Activated T-cell treated with anti-CD3 and anti-CD28 coated beads, Interleukin-2, amount 50 U/mL, for 1 hour (primary cell): ENCODE measurements at places on chromosomes 4 and X.

DNA sequence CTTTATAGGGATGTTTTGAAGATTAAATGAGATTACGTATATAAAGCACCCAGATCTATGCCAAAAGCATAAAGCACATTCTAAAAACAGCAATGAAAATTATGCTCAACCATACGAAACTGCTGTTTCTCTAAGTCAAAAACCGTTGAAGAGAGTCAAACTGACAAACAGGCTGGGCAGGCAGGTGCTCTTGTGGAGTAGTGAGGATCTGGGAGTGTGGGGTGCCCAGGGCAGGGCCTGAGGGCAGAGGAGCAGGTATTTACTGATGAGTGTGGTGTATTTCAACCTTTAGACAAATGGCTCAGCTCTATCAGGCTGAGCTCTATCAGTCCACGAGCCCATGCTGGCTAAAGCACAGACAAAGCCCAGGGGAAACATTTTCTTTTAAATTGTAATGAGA, 40.4 kb downstream of the RELL1 start:
- DNase-seq, result no peak

GRCh38 chrX:53263597-53264094, 17.7 kb downstream of the IQSEC2 start:
- DNase-seq, result no peak

- no peak for DNase-seq
Observed at GRCh38 chrX:39137363-39137954, 336.2 kb downstream of the MID1IP1 start.

DNA sequence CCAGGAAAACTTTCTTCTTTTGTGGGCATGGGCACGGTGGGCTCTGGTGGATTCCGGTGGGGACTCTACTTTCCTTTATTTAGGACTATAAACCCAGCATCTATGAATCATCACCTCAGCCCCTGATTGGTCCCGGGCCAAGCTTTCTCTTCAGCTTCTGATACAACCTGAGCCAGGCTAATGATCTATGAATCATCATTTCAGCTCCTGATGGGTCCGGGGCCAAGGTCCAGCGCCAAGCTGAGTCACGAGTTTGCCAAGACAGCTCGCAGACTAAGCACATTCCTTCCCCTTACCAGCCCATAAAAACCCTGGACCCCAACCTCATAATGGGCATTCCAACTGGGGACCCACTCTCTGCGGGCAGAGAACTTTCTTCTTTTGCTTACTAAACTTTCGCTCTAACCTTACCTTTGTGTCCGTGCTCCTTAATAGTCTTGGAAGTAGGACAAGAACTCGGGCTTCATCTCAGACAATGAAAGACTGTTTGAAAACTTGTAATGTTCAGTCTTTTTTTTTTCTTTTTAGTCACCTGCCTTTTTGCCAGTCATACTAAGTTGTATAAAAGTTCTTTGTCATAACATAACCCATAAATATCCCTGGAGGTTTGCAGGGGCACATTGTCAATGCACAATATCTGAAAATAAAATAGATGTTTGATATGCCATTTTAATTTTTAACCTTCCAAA, 904.9 kb upstream of the EPHA5 start:
- no peak for DNase-seq

DNA sequence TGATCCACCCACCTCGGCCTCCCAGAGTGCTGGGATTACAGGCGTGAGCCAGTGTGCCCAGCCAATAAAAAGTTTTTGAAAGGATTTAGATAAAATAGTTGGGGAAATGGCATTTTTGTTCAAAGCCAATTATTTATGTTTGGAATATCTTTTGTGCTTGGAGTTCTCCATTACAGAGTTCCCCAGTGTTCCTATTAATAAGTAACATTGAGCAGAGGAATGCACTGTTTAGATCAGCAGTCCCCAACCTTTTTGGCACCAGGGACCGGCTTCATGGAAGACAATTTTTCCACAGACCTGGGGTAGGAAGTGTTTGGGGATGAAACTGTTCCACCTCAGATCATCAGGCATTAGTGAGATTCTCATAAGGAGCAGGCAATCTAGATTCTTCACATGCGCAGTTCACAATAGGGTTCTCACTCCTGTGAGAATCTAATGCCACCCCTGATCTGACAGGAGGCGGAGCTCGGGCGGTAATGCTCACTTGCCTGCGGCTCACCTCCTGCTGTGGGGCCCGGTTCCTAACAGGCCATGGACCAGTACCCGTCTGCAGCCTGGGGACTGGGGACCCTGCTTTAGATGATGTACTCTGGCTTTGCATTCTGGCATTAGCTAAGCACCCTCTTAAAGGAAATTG, 8.3 kb downstream of the PKD2 start:
- no peak for DNase-seq

DNA sequence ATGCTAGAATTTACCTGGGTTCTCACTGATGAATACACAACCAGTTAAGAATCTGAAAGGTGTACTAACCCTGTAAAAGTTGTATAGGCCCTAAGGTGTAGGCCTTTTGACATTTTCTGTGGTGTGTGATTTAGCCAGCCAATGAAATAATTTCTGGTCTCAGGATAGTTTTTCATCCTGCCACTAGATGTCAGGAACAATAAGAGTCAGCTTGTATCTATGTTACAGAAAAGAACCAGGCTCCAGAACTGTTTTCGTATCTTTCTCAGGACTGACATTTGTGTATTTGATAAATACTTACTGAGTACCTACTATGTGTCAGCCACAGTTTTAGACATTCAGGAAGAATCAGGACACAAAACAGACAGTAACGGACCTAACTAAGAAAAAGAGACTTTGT, 673.6 kb upstream of the TENM3 start:
- no peak for DNase-seq

DNA sequence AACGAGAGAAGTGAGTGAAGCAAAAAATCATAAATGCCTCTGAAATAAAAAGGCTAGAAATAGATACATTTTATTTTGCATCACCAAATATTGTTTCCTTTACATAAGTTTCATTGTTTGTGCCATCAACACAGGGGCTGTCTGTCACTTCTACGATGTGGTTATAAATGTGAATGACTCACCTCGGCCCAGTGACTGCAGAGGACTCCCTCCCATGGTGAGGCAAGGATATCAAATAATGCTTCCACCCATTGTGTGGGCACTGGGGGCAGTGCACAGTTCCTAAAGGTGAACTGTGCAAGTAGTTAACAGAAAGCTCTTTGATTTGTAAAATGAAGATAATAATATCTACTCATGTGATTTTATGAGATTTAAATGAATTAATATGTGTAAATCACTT, 230.3 kb upstream of the NEIL3 start:
- no peak for DNase-seq

- DNase-seq, result no peak
Observed at GRCh38 chr4:80196259-80196921, 913 bp upstream of the PRDM8 start.

GRCh38 chr4:1887052-1887451, 15.9 kb downstream of the NSD2 start:
- no peak for DNase-seq

DNA sequence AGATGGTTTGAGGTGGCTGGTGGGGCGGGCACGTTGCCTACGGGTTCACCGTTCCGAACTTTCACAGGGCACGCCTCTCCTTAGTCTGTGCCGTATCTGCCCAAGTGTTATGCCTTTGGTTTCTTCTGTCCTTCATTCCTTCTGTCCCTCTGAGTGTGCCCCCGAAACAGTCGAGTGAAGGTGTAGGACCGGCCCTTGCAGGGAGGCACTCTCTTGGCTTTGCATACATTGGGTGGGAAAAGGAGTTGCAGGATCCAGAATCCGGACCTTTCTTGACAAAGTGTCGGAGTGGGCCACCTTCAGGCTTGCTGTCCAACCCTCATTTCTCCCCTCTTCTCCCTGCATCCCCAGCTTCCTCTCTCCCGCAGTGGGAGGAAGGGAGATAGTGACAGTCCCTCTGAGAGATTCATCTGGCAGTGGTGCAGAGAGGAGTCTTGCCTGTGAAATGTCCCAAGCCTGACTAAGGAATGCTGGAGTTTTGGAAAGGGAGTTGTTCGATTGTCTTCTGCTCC, 569 bp downstream of the ARFIP1 start:
- DNase-seq, result no peak

DNA sequence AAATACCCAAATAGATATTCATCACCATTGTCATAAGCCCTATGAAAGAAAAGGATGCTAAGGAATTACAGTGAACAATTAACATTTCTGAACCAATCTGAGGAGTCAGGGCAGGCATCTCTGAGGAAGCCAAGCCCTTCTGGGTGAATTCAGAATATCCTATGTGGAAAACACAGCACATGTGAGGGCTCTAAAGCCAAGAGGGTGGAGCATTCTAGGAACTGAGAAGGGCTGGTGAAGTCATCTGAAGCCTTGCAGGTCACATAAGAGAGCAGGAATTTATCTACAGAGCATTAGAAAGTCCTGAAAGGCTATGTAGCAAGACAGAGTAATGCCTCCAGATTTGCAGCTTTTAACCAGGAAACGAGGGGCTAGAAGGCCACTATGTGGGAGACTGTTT, 195.7 kb downstream of the SPATA18 start:
- no peak for DNase-seq

DNA sequence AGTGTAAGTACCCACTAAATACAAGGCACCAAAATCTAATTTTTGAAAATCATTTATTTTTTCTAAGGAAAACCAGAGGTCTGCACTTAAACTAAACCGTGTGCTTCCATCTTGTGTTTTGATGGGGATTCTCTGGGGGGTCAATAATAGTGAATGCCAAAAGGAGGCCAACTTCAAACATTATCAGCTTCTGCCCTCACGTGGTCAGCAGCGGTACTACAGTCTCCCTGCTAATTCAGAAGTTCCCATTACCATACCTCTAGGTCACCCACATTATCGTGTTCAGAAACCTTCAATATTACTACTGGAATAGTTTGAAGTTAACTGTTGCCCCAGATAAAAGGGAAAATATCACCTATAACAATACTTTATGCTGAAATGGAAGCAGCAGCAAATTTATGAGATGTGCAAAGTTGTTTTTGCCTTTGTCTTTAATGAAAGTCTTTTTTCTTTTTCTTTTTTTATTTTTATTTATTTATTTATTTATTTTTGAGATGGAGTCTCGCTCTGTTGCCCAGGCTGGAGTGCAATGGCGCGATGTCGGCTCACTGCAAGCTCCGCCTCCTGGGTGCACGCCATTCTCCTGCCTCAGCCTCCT, 17.3 kb downstream of the CTPS2 start:
- peak; percentile 75 for DNase-seq

DNA sequence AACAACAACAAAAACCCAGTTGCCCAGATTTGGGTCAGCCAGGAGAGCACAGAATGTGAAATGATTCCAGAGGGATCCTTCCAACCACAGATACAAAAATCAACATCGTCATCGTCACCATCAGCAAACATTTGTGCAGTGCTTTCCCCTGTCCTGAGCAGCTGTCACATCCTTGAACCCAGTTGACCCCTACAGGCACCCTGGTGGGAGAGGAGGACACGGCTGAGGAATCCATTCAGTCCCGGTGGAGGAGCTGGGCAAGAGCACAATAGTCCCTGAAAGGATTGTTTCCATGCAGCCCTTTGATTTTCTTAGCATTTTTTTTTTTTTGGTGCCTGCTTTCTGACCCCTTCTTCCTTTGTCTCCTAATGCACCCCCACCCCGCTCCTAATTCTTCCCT, 37.1 kb upstream of the STX18 start:
- no peak for DNase-seq

DNA sequence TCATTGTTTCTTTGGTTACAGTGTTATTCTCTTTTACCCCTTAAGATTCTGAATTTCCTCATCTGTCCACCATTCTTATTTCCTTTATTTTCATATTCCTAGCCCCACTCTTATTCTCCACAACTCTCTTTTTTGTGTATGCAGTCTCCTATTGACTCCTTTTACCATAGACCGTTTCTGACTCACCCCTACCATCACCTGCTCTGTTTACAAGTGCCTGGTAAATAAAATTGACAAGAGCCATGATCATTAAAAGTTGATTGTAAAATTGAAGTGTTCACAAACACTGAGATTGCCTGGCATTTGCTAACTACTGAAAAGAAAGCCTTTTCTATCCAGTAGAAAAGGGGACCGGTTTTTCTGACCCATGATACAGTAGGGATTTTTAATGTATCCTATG, 54.4 kb downstream of the MRPL1 start:
- DNase-seq, result no peak

DNA sequence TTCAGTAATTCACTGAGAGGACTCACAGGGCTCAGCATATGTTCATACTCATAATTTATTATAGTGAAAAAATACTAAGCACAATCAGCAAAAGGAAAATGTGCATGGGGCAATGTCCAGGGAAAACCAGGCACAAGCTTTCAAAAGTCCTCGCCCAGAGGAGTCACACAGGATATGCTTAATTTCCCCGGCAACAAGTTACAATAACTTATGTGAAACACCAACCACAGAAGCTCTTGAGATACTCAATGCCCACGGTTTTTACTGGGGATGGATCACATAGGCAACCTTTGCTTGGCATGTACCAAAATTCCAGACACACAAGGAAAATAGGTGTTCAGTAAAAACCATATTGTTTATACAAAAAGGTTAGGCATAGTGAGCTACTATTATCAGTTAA, 38.5 kb upstream of the STPG2 start:
- DNase-seq, result no peak

DNA sequence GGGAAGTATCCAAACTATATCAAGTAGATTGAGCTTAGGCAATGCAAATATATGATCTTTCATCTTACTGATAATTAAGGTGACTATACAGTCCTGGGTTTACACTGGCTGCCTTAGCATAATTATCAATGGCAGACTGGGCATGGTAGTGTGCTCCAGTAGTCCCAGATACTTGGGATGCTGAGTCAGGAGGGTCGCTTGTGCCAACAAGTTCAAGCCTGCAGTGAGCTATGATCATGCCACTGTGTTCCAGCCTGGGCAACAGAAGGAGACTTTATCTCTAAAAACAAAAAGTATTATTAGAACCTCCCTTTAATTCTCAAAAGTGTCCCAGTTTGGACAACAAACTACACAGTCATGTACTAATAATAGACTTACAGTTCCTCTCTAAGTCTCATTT, 99.4 kb upstream of the RASGEF1B start:
- no peak for DNase-seq

DNA sequence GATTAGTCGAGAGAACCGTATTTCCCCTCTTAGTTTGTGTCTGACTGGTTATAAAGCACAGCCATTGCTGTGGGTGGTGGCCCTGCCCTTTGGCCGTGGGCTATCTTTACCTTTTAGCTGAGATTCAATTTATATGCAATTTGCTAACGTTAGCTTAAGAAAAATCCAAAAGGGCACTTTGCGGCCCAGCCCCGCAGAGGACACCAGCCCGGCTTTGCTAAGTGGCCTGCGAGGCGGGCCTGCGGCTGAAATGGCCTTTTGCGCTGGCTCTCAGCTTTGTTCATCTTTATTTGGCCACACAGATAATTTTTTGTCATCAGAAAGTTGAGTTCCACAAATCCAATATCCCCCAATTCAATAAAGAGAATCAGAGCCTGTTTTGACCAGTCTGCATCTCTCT, 48.3 kb downstream of the CPZ start:
- no peak for DNase-seq

GRCh38 chr4:188196134-188196735, 57.0 kb downstream of the TRIML1 start:
- no peak for DNase-seq
